Fibroblast of lung (primary cell): ENCODE measurements at places on chromosomes 7 and 10. TPM values are rescaled to one million over a fixed set of nuclear protein-coding genes. Genes with fewer than 3 reads are reported as not detected.

- no peak for DNase-seq
Measured at GRCh38 chr7:75614401-75614800, 122.3 kb downstream of the SPDYE5 start.

GRCh38 chr7:39526666-39527065, 39.5 kb upstream of the YAE1 start:
- DNase-seq: no peak

GRCh38 chr7:7821517-7821916, 103.1 kb upstream of the RPA3 start:
- DNase-seq: no peak

SUV39H2 gene
- total RNA-seq: 8.1 and 8.5 TPM in 2 replicates

DNA sequence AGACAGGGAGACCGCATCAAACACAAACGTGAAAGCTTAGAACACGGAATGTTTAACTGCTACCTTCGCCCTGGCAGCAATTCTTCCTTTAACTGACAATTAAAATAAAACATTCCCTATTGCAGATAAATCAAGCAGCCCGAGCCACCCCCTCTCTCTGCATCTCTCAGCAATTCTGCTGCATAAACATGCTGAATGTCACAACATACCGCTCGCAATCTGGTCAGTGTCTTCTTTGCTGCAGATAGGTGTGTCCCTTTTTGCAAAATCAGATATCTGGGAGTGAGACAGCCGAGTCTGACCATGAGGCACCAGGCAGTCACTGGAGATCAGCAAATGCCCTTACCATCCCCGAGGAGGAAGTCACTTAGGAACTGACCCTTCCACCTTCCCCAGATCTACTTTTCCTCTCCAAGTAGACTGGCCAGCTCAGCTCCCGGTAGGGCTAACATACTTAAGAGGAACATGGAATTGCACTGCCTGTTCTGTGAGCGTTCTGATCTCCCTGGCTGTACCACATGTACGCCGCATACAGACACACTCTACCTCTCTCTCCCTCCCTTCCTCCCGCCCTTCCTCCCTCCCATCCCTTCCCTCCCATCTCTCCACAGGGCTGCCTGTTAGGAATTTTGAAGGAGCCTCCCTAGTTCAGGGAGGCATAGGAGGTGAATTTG, at the start of gene FRMD4A:
FRMD4A (minus strand) TSS at position 537 of the 674 bp plus-strand sequence.
- no peak for DNase-seq

- no peak for DNase-seq
Measured at GRCh38 chr10:70477661-70478162, 855 bp upstream of the PALD1 start.

PAX4 gene
- total RNA-seq: not detected in 2 replicates

AUTS2 gene
- 7.7 and 9.1 TPM in 2 replicates for total RNA-seq

DNA sequence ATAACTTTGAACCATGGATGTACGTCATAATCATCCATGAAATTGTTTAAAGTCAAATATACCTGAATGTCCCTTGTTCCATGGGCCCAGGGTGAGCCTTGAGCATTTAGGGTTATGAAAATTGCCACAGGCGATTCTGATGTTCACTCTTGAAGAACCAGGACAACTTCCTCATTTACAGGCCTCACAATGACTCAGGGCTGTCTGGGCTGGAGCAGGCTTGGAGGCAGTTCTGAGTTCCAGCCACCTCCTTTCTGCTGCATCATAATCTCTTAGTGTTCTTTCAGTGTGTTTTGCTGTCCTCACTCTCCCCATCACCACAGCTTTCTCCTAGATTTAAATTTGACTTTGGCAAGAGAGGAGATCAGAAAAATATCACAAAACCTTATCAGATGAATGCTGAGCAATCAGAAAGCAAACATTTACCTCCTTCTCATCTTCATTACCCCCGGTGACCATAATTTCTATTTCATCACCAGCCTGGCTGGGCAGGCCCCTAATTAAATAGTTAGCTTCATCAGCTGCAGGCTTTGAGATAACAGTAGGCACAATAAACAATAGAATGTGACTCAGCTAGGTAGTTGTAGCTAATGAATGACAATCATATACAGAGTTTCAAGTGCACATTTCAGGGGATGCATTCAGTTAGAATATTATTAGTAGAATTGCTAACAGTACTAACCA, 571.0 kb downstream of the SH2D4B start:
- DNase-seq: no peak

DNA sequence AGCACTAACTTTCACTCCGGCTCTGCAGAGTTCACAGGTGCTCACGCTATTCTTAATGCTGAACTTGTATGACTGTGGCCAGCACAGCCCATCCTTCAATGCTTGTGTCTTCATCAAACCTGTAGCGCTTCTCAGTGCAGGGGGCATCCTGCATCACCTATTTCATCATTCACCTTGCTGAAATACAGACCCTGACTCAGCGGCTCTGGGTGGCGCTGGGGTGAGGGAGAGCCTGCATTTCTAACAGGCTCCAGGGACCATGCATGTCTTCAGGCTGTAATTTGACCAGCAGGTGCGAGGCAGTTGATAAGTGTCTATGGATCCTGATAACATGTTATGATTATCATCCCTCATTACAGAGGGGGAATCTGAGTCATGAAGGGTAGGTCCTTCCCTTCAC, 89.3 kb downstream of the VOPP1 start:
- no peak for DNase-seq

DNA sequence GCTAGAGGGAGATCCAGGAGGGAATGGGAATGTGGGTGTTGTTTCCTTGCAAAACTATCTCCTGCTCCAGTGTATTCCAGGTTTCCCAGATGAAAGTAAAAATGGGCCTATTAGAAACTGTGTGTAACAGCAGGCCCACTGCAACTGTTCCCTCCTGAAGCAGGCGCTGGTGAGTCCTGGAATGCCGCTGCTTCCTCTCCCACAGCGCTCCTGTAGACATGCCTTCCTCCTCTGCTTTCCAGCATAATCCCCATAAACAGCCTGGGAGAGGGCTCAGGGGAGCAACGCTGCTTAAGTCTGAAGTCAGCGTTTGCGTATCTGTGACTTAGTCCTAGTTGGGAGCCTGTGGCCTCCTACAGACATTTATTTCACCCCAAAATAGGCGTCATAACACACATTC, 551.0 kb upstream of the FOXK1 start:
- DNase-seq: no peak

DNA sequence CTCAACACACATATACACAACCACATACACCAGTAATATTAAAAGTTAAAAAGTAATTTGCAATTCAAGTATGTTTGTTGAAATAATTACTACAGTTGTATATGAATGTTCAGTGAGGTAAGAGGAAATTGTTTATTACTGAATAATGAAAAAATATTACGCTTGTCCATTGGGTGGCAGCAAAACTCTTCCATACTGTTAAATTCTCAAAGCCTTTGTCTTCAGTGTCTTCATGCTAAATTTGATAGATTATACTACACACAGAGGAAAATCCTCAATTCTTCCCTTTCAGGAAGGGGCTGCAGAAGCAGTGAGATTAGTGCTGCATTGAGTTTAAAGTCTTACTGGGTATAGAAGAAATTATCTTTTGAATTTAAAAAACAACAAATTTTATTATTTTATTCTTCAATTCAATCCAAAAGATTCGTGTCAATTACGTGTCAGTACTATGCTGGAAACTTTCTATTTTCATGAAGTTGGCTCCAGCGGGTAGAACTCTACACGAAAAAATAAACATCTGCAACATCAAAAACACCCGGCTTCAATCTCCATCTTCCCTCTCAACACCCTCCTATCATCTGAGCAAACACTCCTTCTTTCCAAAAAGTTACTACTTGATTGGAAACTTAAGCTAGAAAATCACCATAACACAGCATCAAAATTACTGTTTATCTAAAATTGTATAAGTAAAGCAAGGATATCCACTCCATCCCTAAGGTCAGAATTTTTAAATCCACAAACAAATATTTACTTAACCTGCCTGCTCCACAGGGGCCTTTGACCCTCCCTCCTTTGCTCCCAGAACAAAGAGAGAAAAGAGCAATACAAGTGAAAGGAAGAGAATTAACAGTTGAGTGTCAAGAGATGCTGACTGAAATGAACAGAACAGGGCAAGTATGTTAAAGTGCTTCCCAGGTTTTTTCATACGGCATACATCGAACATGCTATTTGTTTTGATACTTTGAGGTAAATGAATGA, 37.0 kb upstream of the TES start:
- peak; percentile 79 for DNase-seq

DNA sequence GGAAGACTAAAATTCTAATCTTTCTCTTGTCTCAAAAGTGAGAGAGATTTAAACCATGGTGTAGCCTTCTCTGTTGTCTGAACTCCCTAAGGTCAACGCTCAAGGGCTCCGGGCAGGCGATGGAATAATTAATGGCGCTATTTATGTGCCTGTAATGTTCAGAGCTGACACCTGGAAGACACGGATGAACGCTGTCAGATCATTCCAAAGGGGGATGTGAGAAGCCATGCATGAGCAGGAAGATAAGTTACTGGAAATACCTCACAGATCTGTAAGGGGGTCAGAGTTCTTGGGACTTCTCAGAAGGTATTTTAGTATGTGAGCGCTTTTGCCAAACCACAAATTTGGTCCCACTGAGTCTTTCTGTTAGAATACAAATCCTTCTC, 73.3 kb upstream of the MTPN start:
- no peak for DNase-seq

DNA sequence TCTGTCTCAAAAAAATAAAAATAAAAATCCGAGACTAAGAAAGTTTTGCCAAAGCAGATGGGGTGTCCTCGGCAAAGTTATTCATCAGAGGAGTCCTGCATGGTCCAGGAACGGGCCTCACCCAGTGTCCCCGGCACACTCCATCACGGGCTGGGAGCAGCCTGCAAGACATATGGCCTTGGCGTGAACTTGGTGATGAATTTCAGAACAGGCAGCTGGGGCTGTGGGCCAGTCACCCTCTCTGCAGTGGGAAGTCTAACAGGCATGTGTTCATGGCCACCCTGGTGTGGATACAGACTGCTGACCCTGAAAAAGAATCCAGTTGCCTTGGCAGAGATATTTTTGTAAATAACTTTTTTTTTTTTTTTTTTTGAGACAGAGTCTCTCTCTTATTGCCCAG, 34.7 kb downstream of the NPTX2 start:
- DNase-seq: no peak

FBXL13 gene
- 0.66 and 1.0 TPM in 2 replicates for total RNA-seq

DNA sequence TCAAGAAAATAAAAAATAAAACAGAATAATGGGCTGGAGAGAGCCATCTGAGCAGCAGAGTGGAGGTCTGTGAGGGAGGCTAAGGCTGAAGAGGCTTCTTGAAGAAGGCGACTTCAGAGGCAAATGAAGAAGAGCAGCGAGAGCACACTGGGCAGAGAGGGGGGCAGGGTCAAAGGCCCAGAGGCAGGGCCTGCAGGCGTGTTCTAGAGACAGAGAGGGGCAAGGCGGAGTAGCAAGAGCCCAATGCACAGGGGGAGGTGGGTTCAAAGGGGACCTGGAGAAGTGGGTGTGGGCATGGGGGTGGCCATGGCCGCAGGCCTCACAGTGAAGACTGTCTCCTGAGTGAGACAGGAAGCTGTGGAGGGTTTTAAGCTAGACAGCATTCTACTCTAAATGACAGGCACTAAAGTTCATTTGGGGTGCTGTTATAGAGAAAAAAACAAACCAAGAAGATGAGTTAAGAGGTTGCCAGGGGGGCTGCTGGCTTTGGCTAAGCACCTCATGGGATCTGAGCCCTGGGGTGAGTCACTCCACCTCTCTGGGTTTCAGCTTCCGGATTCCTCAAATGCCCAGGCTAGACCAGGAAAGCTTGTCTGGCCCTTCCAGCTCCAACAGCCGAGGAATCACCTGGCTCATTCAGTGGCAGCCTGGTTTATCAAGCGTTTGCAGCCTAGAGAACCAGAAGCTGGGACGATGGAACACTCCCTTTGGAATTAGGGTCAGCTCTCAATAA, 81.7 kb downstream of the DLG5 start:
- peak; percentile 91 for DNase-seq

NEUROG3 gene
- not detected in 2 replicates for total RNA-seq

GRCh38 chr10:6148908-6149307, 53.8 kb upstream of the PFKFB3 start:
- DNase-seq: no peak

TDRD1 gene
- 0.26 TPM in 1 of 2 replicates, not detected in the other for total RNA-seq

- peak; percentile 100 for DNase-seq
Measured at GRCh38 chr10:14074062-14074884, 256.5 kb downstream of the FRMD4A start.

DNA sequence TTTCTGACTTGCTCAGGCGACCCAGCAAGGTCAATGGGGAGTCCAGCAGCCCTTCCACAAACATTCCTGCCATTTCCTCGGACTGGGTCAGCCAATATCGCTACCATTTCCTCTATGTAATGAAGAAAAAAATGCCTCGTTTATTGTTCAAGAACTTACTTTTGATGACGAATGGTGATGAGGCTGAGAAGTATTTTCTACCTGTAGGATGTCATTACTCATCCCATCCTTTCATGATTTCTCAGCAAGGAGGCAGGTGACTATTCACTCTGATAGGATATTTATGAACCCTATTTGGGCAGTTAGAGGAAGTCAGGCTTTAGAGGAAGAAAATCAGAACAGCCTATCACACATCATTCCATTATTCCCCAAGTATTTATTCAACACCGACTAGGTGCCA, 178.6 kb downstream of the FANK1 start:
- DNase-seq: no peak

ZP3 gene
- 2.6 TPM in 2 replicates for total RNA-seq

KIAA1549 gene
- 0.66 and 0.77 TPM in 2 replicates for total RNA-seq

DNA sequence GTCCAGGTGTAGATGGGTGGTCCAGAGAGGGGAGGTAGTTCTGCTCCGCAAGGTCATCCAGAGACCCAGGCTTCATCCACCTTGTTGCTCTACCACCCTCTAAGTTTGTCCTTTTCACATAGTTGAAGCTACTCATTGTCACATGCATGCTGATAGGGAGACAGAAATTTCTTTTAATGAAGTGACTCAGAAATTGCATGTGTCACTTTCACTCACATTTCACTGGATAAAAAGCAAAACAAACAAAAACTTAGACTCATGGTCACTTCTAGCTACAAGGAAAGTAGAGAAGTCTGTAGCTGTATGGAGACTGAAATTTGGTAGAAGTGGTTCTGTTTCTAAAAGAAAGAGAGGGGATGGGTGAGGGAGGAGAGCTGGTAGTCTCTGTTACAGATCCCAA, 161.9 kb downstream of the SORCS3 start:
- DNase-seq: no peak

GRCh38 chr10:49749556-49750491, 12.3 kb downstream of the OGDHL start:
- no peak for DNase-seq

DNA sequence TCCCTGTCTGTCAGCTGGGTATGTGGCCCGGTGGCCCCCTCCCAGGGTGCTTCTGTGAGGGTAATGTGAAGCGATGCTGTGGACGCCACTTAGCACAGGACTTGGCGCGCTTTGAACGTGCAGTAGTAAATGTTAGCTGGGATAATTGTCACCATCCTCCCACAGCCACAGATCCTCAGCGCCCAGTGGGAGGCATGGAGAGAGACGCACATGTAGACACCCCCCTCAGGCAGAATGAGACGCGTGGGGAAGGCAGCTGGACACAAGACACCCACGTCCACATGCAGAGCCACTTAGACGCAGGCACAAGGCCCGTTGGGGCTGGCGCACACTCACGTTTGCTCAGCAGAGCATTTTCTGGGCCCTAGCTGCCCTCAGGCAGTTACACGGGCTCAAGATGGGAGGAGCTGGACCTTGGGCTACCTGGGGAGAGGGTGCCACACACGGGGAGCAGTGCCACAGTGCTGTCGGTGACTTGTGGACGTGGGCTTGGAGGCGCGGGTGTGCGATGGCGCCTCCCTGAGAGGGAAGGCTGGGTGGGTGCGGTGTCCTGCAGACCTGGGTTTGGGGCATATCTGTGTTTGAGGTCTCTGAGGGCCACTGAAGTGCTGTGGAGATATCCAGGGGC, 26.4 kb downstream of the ADCYAP1R1 start:
- DNase-seq: no peak
